ENCODE measurements at places on chromosomes 1 and 21. TPM values are rescaled to one million over a fixed set of nuclear protein-coding genes. Genes with fewer than 3 reads are reported as not detected.

GRCh38 chr1:222529916-222530315, 18.0 kb downstream of the HHIPL2 start:
- H3K4me1 ChIP-seq, result no peaks in the 10 kb centered on the region
- no peak for DNase-seq
- H3K27me3 ChIP-seq, result no peaks in the 10 kb centered on the region
- no peak overlapping the region for H3K27ac ChIP-seq
- no peak overlapping the region for H3K4me3 ChIP-seq
- no peaks in the 10 kb centered on the region for H3K36me3 ChIP-seq

GRCh38 chr1:174902531-174903099, 97.1 kb upstream of the CACYBP start:
- no peaks in the 10 kb centered on the region for H3K27me3 ChIP-seq
- H3K4me3 ChIP-seq, result no peak overlapping the region
- peaks cover 20% of the 10 kb centered on the region for H3K36me3 ChIP-seq
- H3K4me1 ChIP-seq, result peaks cover 4% of the 10 kb centered on the region

- no peaks in the 10 kb centered on the region for H3K36me3 ChIP-seq
- H3K27ac ChIP-seq, result no peak overlapping the region
- H3K4me3 ChIP-seq, result no peak overlapping the region
- no peak for DNase-seq
- no peaks in the 10 kb centered on the region for H3K4me1 ChIP-seq
- no peaks in the 10 kb centered on the region for H3K27me3 ChIP-seq
Observed at GRCh38 chr1:246450611-246451251, 56.3 kb downstream of the SMYD3 start.

DNA sequence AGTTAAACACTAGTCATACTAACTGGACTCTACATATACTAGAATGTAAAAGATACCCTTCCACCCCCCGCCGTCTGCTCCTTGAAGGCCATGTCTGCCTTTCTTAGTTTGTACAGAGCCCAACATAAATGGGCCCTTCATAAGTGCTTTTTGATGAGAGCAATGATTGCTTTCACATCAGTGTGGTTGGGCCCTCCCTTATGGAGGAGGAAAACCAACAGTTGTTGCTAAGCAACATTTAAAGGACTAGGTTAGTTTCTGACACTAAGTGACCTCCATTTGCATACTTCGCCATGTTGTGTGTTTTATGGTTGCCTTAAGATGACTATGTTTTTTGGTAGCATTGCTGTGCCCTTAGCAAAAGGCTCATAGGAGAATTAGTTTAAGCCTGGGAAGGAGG, 182.0 kb upstream of the SGIP1 start:
- H3K36me3 ChIP-seq, result no peaks in the 10 kb centered on the region
- no peak overlapping the region for H3K4me3 ChIP-seq
- no peaks in the 10 kb centered on the region for H3K27me3 ChIP-seq
- no peak overlapping the region for H3K27ac ChIP-seq
- H3K4me1 ChIP-seq, result peaks cover 56% of the 10 kb centered on the region

DNA sequence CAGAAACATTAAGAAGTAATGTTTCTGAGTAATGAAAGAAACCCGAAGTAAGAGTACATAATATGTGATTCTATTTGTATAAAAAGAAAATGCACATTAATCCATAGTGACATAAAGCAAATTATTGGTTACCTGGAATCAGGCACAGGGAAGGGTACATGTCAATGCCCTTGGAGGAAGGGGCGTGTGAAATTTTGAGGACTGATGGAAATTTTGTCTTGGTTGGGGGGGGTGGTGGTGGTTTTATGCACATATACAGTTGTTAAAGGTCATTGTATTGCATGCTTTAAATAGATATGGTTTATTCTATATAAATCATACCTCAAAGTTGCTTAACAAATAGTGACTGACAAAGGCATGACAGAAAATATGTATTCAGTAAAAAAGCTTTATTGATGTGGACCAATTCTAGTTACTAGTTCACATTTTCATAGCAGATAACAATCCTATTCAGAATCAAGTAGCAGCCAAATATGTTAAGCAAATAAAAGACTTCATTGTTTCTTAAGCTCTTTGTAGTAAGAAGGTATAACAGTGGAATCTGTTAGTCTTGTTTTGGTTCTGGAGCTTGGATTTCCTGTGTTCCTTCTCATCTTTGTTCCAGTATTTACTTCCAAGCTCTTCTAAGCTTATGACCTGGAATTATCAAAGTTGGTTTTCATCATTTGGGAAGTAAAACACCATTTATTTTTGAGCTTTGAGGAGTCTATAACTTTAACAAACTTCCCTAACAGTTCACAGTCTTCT, 15.1 kb downstream of the BACH1 start:
- no peak for DNase-seq
- no peak overlapping the region for H3K4me3 ChIP-seq
- H3K27me3 ChIP-seq, result no peaks in the 10 kb centered on the region
- H3K27ac ChIP-seq, result no peak overlapping the region
- H3K4me1 ChIP-seq, result peaks cover 72% of the 10 kb centered on the region

DNA sequence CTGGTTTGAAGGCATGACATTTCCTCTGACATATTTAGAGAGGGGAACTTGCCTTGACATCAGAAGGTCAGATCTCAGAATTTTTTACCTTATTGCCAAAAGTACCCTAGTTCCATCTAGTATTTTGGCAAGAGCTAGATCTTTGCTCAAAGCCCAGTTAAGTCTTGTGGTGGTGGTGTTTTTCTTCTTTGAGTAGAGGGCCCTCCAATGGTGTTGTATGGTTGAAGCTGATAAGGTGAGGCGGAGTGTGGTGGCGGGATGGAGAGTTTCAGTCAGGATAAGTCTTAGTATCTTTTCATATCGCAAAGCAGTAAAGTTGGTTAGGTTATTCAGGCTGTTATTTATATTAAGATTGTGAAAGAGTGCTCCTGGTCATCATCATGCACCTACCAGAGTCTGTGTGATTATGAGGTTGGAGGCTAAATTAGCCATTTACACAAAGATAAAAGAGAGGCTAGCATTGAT, 20.1 kb upstream of the MACF1 start:
- DNase-seq, result no peak
- no peaks in the 10 kb centered on the region for H3K27me3 ChIP-seq

DNA sequence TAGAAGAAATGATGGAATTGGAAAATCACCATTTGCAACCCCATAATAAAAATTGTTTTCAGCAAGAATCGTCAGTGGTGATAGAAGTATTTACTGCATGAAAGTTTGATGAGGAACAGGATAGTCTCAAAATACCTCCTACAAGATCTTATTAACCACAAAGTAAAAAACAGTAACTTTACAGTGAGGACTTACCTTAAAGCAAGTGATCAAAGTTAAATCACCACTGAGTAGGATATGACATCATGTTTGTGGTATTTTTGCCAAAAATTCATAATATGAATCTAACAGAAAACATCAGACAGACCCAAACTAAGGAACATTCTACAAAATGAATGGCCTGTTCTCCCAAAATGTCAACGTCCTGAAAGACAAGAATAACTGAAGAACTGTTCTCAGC, 19.9 kb downstream of the ALDH9A1 start:
- H3K4me1 ChIP-seq, result peaks cover 7% of the 10 kb centered on the region
- H3K4me3 ChIP-seq, result no peak overlapping the region
- H3K27ac ChIP-seq, result no peak overlapping the region
- H3K27me3 ChIP-seq, result no peaks in the 10 kb centered on the region
- no peak for DNase-seq

- H3K27ac ChIP-seq, result no peak overlapping the region
- peaks cover 21% of the 10 kb centered on the region for H3K27me3 ChIP-seq
Observed at GRCh38 chr1:53696571-53696970, 42.4 kb downstream of the GLIS1 start.

DNA sequence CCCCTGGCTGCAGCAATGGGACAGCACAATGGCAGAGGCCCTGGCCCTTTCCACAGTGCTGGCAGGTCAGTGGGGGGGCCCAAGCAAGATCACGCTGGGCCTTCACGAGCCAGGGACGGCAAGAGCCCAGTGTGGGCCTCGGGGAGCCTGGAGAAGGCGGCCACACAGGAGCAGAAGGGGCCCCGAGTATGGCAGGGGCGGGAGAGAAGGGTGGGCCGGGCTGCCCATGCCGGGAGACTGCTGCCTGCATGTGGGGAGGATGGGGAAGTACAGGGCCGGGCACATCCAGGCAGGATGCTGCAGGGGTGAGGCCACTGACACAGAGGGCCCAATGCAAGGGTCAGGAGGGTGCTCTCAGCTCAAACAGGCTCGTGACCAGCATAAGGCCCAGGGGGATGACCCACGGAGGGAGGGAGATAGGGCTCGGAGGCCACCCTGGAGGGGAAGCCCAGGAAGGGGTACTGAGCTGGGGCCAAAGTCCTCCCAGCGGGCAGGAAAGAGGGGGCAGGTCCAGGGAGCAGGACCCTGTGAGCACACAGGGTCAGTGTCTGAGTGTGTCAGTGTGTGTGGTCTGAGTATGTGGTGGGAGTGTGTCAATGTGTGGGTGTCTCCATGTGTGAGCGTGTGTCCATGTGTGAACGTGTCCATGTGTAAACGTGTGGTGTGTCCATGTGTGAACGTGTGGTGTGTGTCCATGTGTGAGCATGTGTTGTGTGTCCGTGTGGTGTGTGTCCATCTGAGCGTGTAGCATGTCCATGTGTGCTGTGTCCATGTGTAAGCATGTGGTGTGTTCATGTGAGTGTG, 13.1 kb downstream of the SLC19A1 start:
- DNase-seq, result no peak
- H3K4me1 ChIP-seq, result peaks cover 16% of the 10 kb centered on the region
- H3K36me3 ChIP-seq, result peaks cover 15% of the 10 kb centered on the region

GRCh38 chr21:42381347-42381984, 14.4 kb downstream of the TMPRSS3 start:
- DNase-seq, result peak; percentile 65
- H3K4me3 ChIP-seq, result no peak overlapping the region
- no peaks in the 10 kb centered on the region for H3K27me3 ChIP-seq
- H3K36me3 ChIP-seq, result no peaks in the 10 kb centered on the region

- no peaks in the 10 kb centered on the region for H3K4me1 ChIP-seq
- no peaks in the 10 kb centered on the region for H3K27me3 ChIP-seq
- H3K27ac ChIP-seq, result no peak overlapping the region
- H3K36me3 ChIP-seq, result no peaks in the 10 kb centered on the region
Observed at GRCh38 chr1:18440385-18441226, 40.1 kb upstream of the KLHDC7A start.

DNA sequence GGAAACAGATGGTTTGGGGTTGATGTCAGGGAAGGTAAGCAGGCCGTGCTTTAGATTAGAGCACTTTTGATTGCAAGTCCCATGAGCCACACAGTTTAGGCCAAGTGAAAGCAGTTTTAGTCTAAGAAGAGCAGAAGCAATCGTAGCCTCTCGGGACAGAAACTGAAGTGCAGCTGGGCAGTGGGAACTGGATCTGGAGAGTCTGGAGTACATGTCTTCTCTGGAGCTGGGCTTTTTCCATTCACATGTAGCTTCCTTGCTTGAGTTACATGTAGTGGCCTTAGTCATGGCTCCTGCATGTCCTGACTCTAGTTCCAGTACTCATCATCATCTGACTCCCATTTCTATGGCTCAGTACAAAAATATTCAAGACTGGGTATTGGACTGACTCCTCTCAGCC, 16.7 kb downstream of the CAMTA1 start:
- peak overlapping the region; percentile 86 for H3K27ac ChIP-seq
- H3K36me3 ChIP-seq, result no peaks in the 10 kb centered on the region
- no peaks in the 10 kb centered on the region for H3K27me3 ChIP-seq
- peaks cover 26% of the 10 kb centered on the region for H3K4me1 ChIP-seq
- DNase-seq, result no peak

DNA sequence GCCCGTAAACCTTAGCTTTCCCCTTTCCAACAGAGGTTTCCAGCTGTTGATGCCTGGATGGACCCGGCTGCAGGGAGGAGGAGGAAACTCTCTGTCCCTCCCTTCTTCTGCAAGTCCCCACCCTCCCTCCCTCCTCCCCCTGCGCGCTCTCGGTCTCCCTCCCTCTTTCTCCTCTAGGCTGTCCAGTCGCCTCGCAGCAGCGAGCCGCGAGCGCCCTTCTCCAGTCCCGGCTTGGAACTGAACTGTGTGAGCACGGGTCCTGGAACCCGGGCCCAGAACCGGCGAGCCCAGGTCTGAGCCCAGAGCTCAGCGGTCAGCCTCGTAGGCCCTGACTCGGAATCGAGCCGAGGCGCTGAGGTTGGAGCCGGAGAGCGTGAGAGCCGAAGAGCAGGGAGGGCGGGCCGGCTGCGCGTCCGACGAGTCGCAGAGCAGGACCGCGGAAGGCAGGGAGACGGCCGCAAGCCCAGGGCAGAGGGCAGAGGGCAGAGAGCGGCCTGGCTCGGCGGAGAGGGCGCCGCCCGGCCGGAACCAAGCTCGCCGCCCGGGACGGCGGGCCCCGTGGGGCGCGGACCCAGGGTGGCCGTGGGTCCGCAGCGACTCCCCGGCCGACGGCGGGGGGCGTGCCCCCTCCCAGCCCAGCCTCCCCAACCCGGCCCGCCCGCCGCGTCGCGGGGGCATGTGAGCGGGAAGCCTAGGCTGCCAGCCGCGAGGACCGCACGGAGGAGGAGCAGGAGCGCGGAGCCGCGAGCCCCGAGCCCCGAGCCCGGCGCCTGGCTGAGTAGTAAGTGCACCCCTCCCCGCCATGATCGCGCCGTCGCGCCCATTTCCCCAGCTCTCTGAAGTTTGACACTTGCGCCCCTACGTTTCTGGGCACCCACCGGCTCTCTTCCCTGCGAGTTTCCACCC, at the start of gene SOX13:
SOX13 (plus strand) TSS at position 185 of the 906 bp plus-strand sequence. CDS start 39,801 bp downstream, outside the sequence.
- no peaks in the 10 kb centered on the region for H3K36me3 ChIP-seq
- peaks cover 59% of the 10 kb centered on the region for H3K27me3 ChIP-seq
- peak within 1 kb of the TSS; percentile 74 for H3K4me3 ChIP-seq
- DNase-seq, result peak; percentile 96
- H3K4me1 ChIP-seq, result peaks cover 57% of the 10 kb centered on the region

The ECE1 gene
- polyA plus RNA-seq, result 25.4 TPM

The GJA8 gene
- not detected for polyA plus RNA-seq

The FOXD2 gene
- not detected for polyA plus RNA-seq

The ST6GALNAC5 gene
- 1.3 TPM for polyA plus RNA-seq

The CYP4Z1 gene
- not detected for polyA plus RNA-seq

The LCE1F gene
- not detected for polyA plus RNA-seq

The TRIM67 gene
- polyA plus RNA-seq, result 0.15 TPM

The EDN2 gene
- 1.5 TPM for polyA plus RNA-seq

Measured in stomach (tissue), 19 donors.